ENCODE measurements at places on chromosomes 2 and 18.

- DNase-seq: no peak
Measured at GRCh38 chr2:216557413-216557812, 58.8 kb downstream of the RPL37A start.

- DNase-seq: no peak
Measured at GRCh38 chr18:37783771-37784170, 218.2 kb upstream of the CELF4 start.

DNA sequence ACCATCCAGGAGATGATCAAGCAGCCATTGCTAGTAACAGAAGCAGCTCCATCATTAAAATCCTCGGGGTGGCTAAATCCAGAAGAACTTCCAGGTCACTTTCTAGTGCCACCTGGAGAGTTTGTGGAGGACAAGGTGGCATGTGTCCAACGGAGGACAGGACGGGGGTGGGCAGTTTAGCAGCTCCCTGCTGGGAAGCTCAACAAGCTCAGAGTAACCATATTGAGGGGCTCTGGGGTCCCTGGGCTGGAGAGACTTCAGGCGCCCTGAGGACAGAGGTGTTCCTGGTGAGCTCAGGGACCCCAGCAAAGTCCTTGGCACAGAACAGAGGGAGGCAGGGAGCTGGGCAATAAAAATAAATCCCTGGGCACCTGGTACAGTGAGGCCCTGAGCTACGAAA lies 140.0 kb upstream of the FHL2 start:
- no peak for DNase-seq

GRCh38 chr2:200700856-200701255 lies 110.9 kb upstream of the BZW1 start:
- DNase-seq: no peak

DNA sequence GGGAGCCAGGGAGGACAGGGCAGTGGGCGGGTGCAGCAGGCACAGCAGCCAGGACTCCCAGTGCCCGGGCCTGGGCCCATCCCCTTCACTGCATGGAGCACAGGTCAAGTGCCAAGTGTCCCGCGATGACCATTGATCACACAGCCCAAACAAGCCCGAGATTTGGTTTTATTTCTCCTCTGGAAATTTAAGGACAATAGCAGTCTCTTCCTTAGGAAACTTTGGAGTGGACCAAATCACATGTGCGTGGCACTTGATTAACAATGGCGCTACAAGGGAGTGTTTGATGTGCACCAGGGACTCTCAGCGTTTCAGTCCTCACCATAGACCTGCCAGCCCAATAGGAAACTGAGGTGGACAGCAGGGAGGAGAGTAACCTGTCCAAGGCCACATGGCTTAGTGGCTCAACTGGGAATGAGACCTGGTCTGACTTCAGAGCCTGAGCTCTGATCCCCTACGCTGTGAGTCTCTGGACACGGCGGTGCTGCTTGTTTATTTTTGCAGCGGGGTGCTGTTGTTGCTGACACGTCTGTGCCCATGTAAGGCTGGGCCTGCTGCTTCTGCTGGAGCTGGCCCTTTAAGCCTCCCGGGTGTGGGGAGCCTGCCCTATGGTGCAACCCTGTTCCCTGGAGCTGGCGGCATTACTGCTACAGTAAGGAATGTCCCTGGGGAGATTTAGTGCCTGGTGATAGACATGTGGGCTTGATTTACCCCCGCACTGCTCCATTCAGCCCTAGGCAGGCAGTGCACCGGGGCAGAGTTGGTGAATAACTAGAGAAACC lies 194.2 kb downstream of the INHBB start:
- DNase-seq: no peak

DNA sequence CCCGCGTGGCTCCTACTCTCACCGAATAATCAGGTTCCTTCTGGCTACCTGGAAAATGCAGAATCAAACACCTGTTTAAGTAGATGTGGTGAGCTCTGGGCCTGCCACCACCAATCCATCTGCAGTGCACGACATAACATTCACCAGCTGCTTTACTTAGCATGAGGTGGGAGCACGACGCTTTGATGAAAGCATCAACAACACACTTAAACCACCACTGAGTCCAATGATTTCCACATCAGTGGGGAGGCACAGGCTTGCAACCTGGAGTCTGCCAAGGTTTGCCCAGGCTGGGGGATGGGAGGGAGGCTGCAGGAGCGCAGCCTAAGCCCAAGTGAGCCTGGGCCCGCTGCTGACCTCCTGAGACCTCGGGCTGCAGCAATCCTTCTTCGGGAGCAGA lies 415.5 kb downstream of the MEIS1 start:
- no peak for DNase-seq

DNA sequence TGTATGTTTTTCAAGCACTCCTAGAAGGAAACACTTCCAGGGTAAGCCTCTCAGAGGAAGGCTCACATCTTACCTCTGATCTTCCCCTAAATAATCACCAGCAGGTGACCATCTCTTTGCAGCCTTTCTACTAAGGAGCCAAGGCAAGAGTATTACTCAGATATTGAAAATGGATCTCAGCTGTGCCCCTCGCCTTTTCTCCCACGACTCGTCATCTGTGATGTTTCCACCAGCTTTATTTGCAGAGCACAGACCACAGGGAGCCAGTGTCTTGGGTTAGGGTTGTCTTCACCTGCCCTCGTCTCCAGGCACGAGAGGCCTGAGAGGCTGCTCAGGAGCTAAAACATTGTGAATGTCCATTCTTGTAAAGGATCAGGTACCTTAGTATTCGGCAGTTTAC lies 16.9 kb upstream of the SCLY start:
- no peak for DNase-seq

GRCh38 chr2:216536734-216537210 lies 38.1 kb downstream of the RPL37A start:
- no peak for DNase-seq

DNA sequence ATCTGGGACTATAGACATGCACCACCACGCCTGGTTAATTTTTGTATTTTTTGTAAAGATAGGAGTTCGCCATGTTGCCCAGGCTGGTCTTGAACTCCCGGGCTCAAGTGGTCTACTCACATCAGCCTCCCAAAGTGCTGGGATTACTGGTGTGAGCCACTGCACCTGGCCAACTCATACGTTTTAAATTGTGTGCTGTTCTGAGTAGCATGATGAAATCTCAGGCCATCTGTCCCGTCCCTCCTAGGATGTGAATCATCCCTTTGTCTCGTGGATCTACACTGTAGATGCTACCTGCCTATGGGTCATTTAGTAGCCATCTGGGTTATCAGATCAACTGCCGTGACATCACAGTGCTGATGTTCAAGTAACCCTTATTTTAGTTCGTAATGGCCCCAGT lies 38.5 kb upstream of the RMP24 start:
- no peak for DNase-seq

DNA sequence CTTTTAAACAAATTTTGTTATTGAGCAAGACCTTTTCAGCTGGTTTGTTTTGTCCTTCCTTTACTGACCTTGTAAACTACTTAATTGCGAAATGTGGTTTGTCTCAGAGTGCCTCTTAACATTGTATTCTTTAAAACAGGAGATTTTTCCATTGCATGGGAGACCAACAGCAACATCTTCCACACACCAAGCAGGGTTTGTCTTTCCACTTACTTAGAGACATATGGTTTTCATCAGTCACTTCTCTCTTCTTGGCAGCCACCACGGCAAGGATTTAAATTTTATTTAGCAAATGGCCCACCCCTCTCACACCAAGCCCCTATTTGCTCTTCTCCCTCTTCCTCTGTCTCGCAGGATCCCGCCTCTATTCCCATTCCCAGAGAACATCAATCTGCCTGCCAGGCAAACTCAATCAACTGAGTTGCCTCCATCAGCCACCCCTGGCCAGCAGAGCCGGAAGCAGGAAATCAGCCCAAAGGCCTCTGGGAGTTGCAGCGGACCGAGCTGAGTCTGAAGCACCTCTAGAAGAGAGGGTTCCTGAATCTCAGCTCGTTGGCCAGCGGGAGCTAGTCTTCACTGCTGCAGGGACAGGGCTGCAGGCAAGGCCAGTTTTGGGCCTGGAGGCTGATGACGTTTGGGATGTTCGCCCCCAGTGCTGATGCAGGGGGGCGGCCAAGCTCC lies 11.3 kb upstream of the CIB4 start:
- no peak for DNase-seq

DNA sequence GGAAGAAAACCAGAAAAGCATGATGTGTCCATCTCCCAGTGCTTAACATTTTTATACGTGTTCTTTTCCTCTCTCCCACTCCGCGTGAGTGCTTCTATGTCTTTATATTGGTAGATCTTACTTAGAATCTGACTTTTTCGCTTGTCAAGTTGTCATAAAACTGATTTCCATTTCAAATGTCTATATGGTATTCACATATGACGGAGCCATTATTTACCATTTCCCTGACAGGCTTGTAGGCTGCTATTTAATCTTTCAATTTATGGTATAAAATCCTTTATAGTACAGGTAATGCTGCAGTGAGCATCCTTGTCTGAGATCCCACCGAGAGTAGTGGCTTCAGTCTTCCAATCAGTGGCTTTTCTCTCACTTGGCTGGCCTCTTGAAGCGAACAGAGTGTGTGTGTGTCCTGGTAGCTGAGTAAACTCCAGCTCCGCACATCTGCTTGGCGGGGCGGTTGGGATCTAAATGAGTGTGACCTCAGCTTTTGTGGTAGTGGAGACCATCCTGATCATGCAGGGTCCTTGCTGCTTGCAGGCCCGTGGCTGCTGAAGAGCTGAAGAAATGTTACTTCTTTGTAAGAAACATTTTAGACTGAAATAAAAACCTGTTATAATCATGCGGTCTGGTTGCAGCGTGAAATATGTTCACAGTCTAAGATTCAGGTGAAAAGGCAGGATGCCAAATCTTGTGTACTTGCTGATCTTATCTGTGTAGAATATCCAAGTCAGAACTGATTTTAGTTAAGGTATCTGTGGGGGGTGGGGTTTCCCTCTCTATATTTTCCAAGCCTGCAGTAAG lies 40.2 kb downstream of the INPP4A start:
- DNase-seq: no peak

- DNase-seq: no peak
Measured at GRCh38 chr2:18540872-18541271, 19.6 kb downstream of the RDH14 start.

GRCh38 chr2:69253611-69254301 lies 133.3 kb downstream of the GFPT1 start:
- DNase-seq: no peak

- DNase-seq: no peak
Measured at GRCh38 chr2:1972422-1972821, 228.1 kb upstream of the PXDN start.

- DNase-seq: no peak
Measured at GRCh38 chr18:57930476-57930875, 113.5 kb upstream of the NEDD4L start.

- DNase-seq: no peak
Measured at GRCh38 chr18:66344227-66344626, 259.7 kb downstream of the CDH19 start.

GRCh38 chr2:36337354-36337753 lies 18.2 kb upstream of the CRIM1 start:
- DNase-seq: no peak

DNA sequence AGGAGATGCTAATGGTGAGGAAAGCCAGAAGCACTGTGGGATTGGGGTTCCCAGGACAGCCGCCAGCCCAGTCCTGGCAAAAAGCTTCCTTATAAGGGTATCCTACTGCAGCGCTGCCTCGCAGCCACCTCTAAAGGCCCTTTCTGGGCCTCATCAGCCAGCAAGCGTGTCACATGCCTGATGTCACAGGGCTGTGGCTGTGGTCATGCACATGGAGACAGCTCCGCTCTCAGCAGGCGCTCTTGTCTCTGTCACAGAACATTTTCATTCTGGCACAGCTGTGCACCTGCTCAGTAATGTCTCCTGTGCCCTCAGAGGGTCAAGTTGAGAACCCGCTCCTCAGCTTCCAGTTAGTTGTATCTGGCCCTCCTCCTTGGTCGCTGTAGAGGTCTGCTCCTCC lies 17.7 kb upstream of the MAL start:
- no peak for DNase-seq

- no peak for DNase-seq
Measured at GRCh38 chr2:113083296-113083695, 15.5 kb downstream of the IL1F10 start.

DNA sequence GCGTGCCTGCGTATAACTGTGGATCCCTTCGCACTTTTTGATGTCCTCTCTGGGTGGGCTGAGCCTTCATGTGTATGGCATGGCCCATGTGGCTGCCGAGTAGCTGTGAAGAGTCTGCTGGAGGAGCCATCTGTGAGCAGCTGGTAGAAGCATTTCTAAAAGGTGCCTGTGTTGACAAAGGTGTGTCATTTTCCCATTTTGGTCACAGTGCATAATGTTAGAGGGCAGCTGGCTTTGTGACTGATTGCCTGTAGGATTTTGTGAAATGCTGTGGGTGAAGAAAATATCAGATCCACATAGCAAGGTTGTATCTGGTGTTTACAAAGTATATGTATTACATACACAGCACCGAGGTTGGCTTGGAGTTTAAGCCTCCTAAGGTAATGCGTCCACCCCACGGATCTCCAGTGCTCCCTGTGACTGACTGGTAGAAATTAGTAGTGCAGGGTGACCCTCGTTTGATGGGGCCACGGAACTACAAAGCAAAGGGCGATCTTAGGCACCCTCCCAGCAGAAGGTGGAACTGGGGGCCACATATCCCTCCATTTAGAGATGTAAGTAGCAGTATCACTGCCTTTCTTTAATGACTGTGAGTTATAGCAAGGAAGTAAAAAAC lies 16.5 kb downstream of the GATA6 start:
- no peak for DNase-seq

DNA sequence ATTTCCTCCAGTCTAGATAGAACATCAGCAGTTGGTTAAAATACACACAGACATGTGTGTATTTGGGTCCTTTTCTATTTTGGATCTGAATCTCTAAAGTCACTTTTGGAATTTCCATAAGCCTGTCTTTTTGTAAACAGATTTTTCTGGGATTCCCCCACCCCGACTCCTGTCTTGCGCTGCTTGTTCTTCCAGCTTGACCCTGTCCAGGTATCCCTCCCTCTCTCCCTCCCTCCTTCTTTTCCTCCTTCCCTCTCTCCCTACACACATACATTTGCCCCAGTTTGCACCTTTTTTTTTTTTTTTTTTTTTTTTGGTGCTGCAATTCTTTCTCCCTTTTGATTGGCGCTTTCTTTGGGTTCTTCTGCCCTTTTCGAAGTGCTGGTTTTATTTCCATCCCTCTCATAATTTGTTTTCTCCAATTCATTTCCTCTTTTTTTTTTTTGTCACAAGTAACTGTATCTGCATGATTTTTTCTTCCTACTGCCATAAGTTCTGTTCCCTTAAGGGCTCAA lies 114.8 kb upstream of the SERTAD2 start:
- DNase-seq: no peak

- DNase-seq: no peak
Measured at GRCh38 chr2:221064880-221065279, 507.2 kb downstream of the EPHA4 start.

DNA sequence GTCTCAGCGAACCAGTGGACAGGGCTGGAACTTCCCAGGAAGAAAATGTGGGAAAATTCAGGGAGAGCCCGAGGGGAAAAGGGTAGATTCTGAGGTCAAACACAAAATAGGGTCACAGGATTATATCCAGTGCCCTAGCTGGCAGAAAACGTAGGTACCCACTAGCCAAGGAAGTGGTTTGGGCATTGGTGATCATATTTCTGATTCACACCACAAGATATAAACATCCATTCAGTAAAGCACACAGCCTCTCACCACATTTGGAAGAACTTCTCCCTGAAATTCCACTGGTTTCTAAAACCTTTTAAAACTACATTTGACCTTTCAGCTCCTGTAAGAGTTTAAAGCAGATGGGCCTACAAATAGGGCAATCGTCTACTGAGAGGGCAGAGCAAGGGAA lies 186.9 kb downstream of the TTC32 start:
- DNase-seq: no peak

Data from activated T-helper 9 cell treated with anti-CD3 and anti-CD28 coated beads, Interleukin-2, amount 50 U/mL, for 16 hours (primary cell).